ENCODE measurements at places on chromosomes 2 and 18.
A peak's percentile ranks its signal among the peaks of the same experiment; 100 is the strongest.

- no peak for DNase-seq
Measured at GRCh38 chr2:154709215-154709614, 10.7 kb downstream of the KCNJ3 start.

GRCh38 chr2:126392889-126393288 lies 263.1 kb upstream of the GYPC start:
- DNase-seq: no peak

DNA sequence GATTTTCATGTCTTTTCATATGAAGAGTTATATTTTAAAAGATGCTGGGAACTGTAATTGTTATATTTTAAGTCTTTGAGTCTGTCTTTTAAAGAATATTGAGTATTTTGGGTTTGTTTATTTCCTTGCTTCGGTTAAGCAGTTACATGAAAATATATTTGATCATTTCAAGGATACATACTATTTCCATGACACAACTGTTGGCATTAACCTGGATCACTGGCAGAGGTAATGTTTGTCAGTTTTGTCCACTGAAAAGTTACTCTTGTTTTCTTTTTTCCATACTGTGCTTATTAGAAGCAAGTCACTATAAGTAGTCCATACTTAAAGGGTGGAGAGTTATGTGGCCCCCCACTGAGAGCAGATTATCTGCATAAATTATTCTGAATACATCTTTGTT lies 1142.0 kb upstream of the TMEFF2 start:
- DNase-seq: no peak

DNA sequence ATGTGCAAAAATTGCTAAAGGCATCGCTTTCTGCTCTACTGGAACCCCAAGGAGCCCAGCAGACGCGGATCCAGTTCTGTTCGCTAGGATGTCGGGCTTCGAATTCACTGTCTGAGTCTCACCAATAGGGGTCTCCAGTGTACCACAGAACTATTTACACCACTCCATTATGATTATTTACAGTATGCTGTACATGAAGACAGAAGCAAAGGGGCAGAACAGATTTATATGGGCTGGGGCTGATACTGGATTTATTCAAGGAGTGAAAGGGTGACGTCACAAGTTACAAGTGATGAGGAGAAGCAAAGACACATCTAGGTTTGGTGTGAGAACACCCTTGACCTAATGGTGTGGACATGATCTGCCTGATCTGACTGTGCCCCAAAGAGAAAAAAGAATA lies 185.3 kb upstream of the ATP5MC3 start:
- DNase-seq: peak; percentile 69

DNA sequence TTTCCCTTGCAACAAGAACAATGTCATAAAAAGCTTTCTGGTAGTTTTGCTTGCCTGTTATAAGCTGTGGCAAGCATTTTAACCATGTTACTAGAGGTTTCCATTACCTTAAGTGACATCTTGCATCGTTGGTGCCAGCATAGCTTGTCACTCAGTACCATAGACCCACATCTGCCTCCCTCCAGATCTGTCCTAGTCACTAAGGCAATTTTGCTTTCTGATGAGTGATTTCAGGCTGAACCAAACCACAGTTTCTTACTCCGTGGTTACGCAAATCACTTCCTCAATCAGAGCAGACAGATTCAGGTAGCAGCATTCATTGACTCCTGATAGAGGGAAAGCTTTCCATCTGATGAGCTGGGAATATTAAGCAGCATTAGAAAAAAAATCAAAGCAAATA lies 1057.5 kb upstream of the FAM98A start:
- no peak for DNase-seq

DNA sequence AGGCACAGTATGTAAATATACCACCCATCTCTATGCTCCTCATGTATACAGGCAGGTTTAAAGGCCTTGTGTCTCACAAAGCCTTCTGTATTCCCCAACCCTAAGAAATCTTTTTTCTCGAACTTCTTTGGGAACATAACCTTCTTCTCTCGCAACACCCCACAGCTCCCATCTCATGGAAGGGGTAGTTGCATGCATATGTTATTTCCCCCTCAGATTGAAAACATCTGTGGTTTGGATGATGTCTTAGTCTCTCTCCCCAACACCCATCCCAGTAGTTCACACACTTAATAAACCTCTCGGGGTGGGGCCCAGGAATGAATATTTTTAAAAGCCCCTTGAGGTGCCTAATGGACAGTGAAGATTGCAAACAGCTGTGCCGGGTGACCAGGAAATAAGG lies 21.0 kb upstream of the HDAC4 start:
- no peak for DNase-seq

GRCh38 chr2:191637182-191638078 lies 40.5 kb upstream of the NABP1 start:
- peak; percentile 10 for DNase-seq

- DNase-seq: no peak
Measured at GRCh38 chr2:42843611-42844010, 51.2 kb upstream of the HAAO start.

GRCh38 chr2:242075696-242076095 lies 206.2 kb downstream of the RTP5 start:
- no peak for DNase-seq

Measured in NCI-H1105 treated with DMSO at 0.1 percent for 48 hours (cell line).